Anterior cingulate cortex (tissue), 58 donors: ENCODE measurements at places on chromosomes 7 and 10.
A peak's percentile ranks its signal among the peaks of the same experiment; 100 is the strongest.

DNA sequence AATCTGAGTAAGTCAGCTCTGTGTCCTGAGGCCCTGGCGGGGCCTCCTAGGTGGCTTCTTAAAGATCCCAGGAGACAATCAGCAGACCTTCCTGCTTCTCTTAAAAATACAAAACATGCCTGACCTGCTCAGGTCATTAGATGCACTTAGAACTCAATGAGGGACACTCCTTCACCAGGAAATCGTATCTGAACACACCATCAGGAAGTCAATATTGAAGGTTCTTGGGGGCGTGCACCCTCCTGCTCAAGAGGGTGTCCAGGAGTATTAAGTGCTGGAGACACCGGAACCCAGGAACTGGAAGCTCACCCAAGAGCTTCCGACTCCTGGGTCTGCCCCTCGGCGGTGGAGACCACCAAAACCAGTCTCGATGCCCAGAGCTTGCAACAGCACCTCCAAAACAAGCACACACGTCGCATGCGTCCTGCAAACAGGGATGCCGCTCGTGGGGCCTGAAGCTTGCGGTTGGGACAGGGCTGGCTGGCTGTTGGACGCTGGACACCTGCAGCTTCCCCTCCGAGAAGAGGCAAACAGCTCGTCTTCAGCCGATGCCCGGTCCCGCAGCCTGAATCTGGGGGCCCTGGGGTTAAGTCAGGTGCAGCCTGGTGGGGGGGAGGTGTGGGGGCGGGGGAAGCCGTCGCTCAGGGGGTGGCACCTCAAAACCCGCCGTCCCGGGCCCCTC lies 803 bp downstream of the RAPGEF5 start:
- no peak for DNase-seq

- no peak for DNase-seq
Measured at GRCh38 chr7:21912305-21912704, 33.4 kb downstream of the CDCA7L start.

DNA sequence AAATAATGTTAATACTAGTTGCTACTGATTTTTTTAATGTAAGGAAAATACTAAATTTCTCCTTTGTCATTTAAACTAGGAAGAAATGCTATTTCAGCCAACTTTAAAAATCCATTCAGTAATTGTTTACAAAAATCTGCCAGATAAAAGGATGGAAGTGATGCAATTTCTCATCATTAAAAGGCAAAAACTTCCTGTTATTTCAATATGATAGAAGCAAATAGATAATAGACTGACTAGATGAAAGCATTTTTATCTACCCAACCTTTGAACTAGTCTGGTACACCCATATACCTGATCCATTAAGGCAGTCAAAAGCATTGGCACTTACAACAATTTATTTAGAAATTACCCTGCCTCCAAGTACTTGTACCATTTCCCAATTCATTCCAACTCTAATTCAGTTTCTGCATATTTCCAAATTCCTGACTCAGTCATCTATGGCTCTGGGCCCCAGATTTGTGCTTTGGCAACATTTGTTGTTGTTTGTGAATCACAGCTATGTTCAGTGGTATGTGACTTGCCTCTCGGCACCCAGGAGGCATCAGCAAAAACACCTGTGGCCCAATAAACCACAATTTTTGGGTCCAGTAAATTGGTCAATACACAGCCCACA lies 482.6 kb upstream of the SEMA3A start:
- no peak for DNase-seq

- DNase-seq, result no peak
Measured at GRCh38 chr7:52475001-52475582, 560.3 kb upstream of the POM121L12 start.

GRCh38 chr10:89887830-89888229 lies 186.4 kb downstream of the KIF20B start:
- no peak for DNase-seq

DNA sequence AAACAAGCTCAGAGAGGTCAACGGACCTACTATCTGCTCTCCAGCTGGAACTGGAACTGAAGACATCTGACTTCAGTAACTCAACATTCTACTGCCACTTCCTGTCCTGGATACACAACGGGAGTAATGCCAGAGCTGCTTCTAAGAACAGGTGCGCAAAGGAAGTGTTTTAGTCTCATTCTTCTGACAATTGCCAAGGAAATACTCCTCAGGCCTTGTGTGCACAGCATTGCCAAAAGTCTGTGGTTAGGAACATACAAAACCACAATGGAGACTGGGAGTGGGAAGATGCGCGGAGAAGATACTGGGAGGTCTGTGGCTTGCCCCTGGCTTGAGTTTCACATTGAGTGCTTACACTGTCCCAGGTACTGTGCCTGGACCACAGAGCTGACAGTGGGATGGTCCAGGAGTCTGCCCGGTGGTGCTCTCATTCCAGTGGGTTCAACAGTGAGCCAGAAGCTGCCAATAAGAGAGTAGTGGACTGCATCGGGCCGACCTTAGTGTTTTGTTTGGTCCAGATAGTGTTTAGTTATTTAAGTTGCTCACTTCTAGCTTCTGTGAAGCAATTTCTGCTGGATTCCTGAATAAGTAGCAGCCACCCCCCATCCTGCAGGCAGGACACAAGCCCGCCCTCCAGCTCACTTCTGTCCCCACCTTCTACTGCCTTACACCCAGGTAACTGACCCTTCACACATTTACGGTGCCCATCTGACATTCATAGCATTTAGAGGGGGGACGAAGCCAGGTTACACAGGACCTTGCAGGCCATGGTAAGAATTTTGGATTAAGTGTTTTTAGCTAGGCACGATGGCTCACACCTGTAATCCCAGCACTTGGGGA lies 10.3 kb downstream of the TBL2 start:
- DNase-seq, result no peak

DNA sequence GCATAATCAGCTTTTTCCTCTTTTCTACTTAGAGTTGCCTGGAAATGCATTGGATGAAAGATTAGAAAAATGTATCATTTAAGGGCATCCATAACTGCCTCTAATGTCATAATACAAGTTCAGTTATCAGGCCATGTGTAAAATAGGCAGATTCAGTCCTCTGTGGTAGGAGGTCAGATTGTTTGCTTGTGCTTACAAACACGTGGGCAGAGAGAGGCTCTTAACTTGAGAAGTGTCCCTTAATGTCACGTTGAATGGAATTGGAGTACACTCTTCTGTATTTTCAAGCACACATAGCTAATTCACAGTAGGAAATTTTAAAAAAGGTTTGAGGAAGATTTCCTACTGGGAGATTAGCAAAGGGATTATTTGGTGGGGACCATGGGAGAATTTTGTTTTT lies 359.8 kb upstream of the MTPN start:
- no peak for DNase-seq

DNA sequence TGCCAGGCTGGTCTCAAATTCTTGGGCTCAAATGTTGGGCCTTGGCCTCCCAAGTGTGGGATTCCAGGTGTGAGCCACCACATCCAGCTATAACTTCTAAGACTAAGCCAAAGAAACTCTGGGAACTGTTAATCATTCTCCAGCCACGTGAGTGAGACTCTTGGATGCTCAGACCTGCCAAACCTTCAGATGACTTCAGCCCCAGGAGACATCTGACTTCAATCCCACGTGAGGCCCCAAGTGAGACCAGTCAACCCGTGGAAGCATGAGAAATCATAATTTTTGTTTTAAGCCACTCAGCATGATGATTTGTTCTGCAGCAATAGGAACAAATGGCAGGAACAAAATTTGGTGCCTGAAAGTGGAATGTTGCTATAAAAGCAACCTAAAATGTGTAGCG lies 4.3 kb upstream of the PCBD1 start:
- no peak for DNase-seq

DNA sequence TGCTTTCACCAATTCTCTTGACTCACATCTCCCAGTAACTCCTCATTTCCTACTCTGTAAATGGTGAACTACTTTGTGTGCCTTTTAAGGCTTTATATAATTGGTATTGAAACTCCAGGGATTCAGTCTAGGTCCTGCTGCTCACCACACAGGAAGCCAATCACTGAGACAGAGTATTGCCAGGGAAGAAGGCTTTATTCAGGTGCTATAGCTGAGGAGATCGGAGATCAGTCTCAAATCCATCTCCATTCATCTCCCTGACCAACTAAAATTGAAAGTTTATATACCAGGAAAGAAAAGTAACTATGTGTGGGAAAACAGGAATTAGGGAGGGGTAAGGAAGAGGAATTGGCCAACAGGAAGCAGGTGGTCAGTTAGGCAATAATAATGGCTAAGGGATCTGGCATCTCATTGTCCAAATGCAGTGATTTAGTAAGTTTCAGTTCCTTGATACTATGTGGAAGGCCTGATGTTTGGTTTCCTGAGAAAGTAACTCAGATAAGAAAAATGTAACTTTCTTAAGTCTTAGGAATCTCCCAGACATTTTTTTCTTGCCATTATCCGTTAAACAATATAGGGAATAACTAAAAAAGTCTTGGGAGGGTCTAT lies 10.2 kb upstream of the SDHAF3 start:
- DNase-seq, result no peak

GRCh38 chr7:113880559-113880958 lies 38.2 kb downstream of the PPP1R3A start:
- no peak for DNase-seq

GRCh38 chr10:4195213-4195612 lies 410.2 kb upstream of the KLF6 start:
- no peak for DNase-seq

GRCh38 chr7:130134106-130134636 lies 63.8 kb downstream of the KLHDC10 start:
- DNase-seq, result no peak

DNA sequence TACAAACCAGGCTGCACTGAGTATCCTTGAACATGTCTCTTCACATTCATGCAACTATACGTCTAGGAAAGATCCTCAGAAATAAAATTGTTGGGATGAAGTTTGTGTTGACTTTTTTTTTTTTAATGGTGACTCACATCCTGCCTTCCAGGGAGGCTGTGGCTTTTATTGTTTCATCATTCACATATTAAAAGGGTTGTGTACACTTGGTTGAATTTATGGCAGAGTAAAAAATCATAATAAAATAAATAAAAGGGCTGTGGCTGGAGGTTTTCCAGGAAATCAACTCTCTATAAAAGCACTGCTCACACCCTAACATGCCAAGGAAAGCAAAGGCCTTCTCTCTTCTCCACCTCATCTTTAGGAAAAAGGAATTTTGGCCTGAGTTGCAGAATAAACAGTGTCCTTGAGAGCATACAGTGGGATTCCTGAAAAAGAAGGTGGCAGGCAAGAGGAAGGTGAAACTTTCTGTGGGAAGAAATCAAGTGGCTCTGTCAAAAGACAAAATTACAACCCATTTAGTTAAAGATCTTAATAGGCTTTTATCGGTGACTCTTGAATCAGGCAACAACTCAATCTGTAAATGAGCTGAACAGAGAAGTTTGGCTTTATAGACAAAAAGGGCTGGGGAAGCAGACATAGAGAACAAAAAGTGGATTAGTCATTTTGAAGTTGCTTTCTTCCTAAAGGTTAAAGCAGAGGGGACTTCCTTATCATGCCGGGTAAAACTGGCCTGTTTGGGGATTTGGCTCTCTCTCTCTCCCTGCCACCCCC lies 41.6 kb upstream of the FHIP2A start:
- DNase-seq, result no peak

- no peak for DNase-seq
Measured at GRCh38 chr10:120012566-120012965, 120.0 kb downstream of the SEC23IP start.

- DNase-seq, result peak; percentile 4
Measured at GRCh38 chr10:89163265-89163995, 43.7 kb downstream of the CH25H start.

GRCh38 chr7:105229641-105230040 lies 159.1 kb downstream of the SRPK2 start:
- DNase-seq, result no peak

DNA sequence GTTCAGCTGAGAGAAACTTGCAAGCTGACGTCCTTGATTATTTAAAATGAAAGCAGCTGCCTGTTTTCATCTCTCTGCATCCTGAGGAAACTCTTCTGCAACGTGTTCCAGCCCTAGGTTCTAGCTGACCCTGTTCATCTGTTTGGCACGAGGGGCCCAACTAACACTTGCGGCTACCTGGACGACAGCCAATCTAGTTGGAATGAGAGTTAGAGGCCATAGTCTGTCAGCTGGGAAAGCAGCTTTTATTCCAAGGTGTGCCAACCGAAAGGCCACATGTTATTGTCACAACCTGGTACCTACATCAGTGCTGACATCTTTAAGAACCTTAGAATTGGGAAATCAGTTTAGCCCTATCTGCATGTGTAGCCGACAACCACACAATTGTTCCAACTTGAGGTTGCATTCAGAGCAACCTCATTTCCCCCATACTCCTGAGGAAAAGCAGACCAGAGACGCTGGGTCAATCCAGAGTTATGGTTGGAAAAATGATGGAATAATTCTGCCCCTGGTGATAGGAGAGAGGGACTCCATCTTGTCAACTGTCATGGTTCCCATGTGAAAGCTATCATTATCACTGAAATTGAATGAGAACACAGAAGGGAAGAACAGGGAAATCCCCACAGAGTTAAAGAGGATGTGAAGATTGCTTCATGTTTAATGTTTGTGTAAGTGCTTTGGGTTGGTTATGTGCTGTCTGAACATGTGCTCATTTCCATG lies 121.6 kb downstream of the EGFR start:
- DNase-seq, result no peak

- no peak for DNase-seq
Measured at GRCh38 chr10:75877877-75878276, 446.5 kb downstream of the LRMDA start.

DNA sequence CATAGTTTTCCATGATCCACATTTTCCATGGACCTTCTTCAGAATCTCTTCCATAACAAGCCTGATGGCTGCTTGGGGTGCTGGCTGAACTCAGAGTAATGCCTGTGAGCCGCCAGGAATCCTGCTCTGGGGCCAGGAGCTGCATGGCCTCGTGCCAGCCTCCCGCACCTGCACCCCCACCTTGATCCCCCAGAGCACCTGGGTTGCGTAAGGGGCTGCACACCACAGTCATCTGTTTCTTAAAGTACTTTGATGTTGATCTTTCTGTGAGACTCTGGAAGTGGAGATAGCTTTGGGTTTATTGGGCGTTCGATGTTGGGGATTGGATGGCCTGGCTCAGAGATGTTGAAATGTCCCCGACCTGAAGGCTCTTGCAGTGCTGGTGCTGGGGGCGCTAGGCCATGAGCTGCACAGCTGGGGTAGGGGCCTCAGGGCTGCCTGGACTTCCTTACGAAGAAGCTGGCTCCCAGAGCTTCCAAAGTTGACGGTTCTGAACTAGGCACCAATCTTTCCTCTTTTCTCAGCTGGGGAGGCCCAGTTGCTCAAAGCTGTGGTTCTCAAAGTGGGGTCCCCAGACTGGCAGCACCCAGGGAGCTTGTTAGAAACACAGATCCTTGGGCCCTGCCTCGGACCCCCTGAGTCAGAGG lies 534.0 kb downstream of the DNAJB6 start:
- DNase-seq, result no peak

GRCh38 chr7:70325509-70326101 lies 727.3 kb downstream of the AUTS2 start:
- no peak for DNase-seq

- DNase-seq, result no peak
Measured at GRCh38 chr10:78516756-78517155, 483.1 kb downstream of the RPS24 start.
